ENCODE measurements at places on chromosomes 2 and 18.

- no peak for ATAC-seq
Observed at GRCh38 chr2:177419274-177419673, 26.7 kb downstream of the AGPS start.

GRCh38 chr2:238997684-238998083 is 149.8 kb downstream of the TWIST2 start:
- ATAC-seq: no peak

- ATAC-seq: no peak
Observed at GRCh38 chr18:58391231-58391825, 237.6 kb downstream of the ALPK2 start.

- ATAC-seq: no peak
Observed at GRCh38 chr2:147792966-147793617, 51.7 kb upstream of the ACVR2A start.

DNA sequence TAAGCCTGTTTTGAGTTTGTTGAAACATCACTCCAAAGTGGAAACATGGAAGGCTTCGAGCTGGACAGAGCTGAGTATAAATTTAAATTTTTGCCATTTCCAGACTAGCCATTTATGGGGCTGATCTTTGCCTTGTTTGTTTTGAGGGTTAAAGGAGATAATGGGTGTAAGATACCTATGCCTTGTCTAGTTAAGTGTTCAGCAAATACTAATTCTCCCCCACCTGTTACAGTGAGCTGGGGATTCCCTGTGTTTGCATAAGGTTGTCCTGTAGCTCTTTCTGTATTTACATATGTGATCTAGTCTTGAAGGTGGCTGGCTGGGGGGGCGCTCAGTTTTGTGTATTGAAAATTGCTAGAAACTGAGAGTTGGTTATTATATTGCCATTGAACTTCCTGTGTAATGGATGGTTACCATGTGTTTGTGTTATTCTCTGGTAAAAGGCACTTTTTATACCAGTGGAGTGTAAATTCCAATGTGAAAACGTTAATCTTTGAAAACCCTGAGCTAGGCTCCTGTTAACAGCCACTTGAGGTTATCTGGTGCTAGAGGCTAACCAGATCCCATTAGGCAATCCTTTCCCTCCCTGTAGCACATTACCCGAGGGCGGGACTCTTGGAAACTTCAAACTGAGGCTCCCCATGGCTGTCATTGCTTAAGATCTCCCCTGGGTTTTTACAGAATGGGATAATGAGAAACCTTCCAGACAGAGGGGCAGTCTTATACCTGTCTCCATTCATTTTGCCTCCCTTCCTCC is 26.7 kb downstream of the TANC1 start:
- ATAC-seq: no peak

GRCh38 chr2:135832891-135833290 is 4.1 kb downstream of the LCT start:
- no peak for ATAC-seq

- no peak for ATAC-seq
Observed at GRCh38 chr2:57701391-57701791, 345.2 kb upstream of the VRK2 start.
